ENCODE measurements at places on chromosomes 1 and 21.
A peak's percentile ranks its signal among the peaks of the same experiment; 100 is the strongest.

DNA sequence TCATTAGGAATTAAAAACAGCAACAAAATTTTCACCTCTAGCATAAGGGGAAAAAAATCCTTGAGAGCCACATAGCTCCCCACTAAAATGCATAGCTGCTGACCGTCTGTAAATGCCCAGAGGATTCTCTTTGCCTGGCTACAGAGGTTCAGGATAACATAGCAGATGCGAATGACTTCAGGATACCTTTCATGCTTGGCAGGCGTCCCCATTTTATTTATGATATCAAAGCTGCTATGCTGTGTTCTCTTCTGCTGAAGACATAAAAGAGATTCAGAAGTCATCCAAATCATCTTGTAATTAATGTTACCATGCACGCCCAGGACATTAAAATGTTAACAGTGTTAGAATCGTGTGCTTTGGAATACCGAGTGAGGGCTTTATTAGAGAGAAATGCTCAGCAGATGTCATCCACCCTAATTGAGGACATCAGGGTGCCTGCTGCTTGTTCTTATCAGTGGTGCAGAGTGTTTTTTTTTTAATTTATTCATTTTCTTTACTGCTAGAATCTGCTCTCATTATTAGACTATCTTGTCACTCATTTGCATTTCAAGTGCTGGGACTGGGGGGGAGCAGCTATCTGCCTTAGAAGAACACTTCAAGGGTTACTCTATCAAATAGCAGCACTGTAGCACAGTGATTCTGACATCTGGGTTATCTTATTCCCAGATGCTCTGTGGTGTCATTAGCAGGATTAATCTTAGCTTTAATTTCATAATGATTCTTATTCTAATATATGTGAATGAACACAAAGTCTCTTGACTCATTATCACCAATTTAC is 139.5 kb downstream of the ZNF326 start:
- no peak for DNase-seq

- DNase-seq = no peak
These were observed 69.4 kb downstream of the MEGF6 start for GRCh38 chr1:3541936-3542335.

DNA sequence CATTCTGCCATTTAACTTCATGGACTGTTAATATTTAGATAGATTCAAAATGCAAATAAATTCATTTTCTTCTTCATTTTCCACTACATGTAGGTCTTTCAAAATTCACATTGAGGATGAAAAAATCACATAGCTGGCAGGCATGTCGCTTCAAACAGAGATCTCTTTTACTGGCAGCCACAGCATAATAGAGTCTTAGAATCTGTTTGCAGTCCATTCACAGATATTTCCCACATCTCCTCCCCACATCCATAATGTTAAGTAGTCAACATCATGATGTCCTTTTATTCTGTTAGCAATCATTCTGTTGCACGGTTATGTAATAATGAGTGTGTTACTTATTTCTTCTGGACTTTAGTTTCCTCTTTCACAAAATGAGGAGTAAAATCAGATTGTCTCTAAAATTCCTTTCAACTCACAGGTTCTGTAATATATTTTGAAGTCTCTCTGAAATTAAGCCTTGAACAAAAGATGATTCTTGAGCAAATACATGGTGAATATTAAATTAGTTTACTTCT is 257.5 kb upstream of the SNX7 start:
- no peak for DNase-seq

DNA sequence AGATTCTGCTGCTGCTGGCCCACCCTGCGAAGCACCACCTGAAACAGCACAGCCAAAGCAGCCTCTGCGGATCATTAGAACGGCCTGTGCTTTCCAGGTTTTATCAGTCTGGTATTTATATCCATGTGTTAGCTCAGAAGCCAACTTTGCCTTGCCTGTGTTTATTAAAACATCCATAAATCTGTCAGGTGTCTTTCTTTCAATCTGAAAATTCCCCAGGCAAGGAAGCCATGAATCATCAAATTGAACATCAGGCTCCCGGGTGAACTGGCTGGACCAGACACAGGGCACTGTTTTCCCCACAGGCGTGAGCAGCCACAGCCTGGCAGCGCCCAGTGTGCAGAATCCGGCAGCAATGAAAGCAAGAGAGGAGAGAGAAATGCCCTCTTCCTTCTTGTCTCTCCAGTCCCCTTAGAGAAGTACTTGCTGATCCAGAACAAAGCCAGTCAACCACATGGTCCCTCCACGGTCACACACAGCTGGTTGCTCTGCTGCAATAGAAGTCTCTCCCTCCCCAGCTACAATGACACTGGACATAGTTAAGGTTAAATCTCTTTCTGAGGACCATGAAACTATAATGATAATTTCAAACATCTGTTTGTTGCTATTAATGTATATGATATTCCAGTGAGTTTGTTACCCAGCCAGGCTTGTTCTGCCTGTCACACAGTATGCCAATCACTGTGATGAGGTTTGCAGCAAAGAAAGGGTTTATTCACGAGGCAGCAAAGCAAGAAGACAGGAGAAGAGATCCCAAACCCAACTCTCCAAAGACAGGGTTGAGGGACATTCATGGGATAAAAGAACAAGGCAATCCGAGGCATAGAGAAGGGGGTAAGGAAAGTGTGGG is 212.1 kb upstream of the FMN2 start:
- no peak for DNase-seq

GRCh38 chr1:147824798-147825197 is 64.4 kb upstream of the GJA5 start:
- DNase-seq = no peak

- DNase-seq = peak; percentile 19
These were observed 732 bp downstream of the HS2ST1 start for GRCh38 chr1:86914998-86915736.

DNA sequence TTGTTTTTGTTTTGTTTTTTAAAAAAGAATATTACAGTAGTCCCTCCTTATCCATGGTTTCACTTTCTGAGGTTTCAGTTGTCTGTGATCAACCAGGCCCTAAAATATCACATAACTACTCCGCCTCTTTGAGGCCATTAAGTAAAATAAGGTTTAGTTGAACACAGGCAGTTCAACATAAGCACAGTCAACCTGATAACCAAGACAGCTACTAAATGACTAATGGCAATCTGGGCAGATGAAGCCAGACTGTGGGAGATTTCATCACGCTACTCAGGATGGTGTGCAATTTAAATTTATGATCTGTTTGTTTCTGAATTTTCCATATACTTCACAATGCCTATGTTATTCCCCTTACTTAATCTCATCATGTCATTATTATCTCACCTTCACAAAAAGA is 30.1 kb downstream of the LDLRAD1 start:
- DNase-seq = no peak

GRCh38 chr1:204420039-204421004 is 8.7 kb upstream of the PPP1R15B start:
- no peak for DNase-seq

DNA sequence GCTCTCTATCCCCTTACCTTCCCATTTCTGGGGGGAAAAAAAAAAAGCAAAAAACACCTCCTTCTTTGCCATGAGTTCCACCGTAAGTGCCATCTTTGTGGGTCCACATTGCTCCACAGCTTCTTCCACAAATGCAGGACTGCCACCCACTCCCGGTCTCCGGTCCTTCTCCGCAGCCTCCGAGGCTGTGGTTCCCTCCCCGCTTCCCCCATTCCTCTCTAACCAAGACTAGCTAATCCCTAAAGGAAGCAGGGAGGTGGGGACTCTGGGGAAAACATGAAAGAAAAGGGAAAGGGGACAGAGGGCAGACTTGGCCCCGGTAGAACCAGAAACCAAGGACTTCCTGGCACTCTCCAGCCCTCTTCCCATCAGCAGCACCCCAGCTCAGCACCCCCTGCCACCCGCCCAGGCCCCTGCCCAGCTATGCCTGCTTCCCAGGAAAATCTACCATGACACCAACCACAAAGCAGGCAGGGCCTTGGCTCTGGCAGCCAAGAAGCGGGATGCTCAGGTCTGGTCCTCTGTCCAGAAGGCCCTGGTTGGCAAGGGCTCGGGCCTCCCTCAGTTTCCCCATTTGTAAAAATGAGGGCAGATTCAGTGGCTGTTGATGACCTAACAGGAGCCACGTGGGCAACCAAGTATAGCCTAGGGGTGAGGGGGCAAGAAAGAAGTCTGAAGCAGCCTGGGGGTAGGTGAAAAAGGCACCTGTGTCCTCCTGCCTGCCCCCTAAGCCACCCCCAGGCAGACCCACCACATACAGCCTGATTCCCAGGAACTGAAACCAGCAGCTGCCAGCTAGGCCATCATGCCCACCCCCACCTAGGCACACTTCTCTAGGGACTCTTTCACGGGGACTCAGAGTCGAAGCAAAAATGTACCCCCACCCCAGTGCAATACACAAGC is 2.5 kb downstream of the EPHA2 start:
- DNase-seq = no peak

GRCh38 chr1:239700667-239701066 is 314.3 kb downstream of the CHRM3 start:
- no peak for DNase-seq

DNA sequence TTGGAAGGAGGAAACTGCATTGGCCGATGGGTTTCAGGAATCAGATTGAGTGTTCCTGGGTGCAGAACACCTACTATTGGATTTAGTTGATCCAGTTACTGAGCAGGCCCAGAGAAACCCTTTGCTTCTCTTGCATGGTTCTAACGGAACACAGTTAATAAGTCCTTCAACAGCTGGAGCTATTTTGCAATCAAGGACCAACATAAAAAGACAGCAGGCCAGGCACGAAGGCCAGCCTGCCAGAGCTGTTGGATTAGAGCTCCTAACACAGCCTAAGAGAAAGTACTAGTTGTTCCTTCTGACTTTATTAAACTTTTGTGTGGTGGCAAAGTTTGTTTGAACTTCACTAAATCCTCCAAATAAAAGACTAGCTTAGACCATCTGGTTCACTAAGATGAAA is 148.0 kb upstream of the LMO4 start:
- DNase-seq = no peak

DNA sequence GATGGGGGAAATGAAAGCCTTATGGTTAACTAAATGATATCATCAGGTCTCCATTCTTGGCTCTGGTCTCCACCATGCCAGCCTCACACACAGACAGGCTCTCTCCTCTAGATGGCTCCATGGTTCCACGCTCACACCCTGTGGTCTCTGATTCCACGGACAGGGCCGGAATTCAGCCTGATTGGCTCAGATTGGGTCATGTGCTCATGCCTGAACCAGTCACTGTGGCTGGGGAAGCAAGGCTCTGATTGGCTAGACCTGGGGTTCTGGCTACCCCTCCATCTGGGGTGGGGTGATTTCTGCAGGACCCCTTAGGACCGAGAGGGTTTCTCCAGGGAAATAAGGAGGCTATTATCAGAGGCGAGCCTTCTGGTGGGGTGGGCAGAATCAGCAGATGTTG is 277.0 kb downstream of the PTPRU start:
- no peak for DNase-seq

GRCh38 chr1:230058626-230059025 is 8.4 kb upstream of the GALNT2 start:
- DNase-seq = no peak

DNA sequence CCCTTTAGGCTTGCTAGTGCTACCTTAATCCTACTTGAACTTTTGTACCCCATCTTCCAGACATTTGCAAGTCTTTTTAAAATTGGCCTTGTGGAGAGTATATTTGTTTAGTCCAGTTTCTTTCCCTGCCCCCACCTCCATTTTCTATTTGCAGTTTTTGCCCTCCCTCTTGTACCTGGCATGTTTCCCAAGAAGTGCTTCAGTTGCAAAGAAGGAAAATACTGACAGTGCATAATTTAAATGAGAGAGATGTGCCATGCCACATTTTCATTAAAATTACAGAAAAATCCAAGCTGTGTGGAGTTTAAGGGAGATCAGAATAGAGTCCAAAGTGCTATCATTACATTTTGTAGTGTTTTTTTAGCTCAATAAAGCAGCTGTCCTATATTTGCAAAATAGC is 150.0 kb upstream of the ADGRL2 start:
- no peak for DNase-seq

- no peak for DNase-seq
These were observed 93.6 kb downstream of the NFIA start for GRCh38 chr1:61175976-61176375.

GRCh38 chr1:85884372-85885035 is 176.3 kb upstream of the ZNHIT6 start:
- DNase-seq = no peak

GRCh38 chr21:31666445-31667010 is 7.0 kb downstream of the SOD1 start:
- no peak for DNase-seq

GRCh38 chr1:90561911-90562310 is 155.2 kb downstream of the BARHL2 start:
- no peak for DNase-seq
